Progenitor cell of endocrine pancreas (in vitro differentiated cells): ENCODE measurements at places on chromosomes 4 and X. TPM values are rescaled to one million over a fixed set of nuclear protein-coding genes. Genes with fewer than 3 reads are reported as not detected.

Gene PCSK1N
- total RNA-seq = 55.4 and 58.3 TPM in 2 replicates

Gene LIN54
- 19.3 and 19.6 TPM in 2 replicates for total RNA-seq

- no peak for DNase-seq
- H3K36me3 ChIP-seq = no peaks in the 10 kb centered on the region
- peaks cover 4% of the 10 kb centered on the region for H3K4me1 ChIP-seq
- H3K4me3 ChIP-seq = no peak overlapping the region
- H3K27me3 ChIP-seq = no peaks in the 10 kb centered on the region
Observed at GRCh38 chrX:27307546-27307945, 155.6 kb downstream of the PPP4R3C start.

GRCh38 chr4:36152735-36153134 is 91.6 kb downstream of the ARAP2 start:
- H3K4me1 ChIP-seq = peaks cover 2% of the 10 kb centered on the region
- DNase-seq = no peak
- no peaks in the 10 kb centered on the region for H3K27me3 ChIP-seq
- H3K36me3 ChIP-seq = no peaks in the 10 kb centered on the region
- H3K4me3 ChIP-seq = no peak overlapping the region

DNA sequence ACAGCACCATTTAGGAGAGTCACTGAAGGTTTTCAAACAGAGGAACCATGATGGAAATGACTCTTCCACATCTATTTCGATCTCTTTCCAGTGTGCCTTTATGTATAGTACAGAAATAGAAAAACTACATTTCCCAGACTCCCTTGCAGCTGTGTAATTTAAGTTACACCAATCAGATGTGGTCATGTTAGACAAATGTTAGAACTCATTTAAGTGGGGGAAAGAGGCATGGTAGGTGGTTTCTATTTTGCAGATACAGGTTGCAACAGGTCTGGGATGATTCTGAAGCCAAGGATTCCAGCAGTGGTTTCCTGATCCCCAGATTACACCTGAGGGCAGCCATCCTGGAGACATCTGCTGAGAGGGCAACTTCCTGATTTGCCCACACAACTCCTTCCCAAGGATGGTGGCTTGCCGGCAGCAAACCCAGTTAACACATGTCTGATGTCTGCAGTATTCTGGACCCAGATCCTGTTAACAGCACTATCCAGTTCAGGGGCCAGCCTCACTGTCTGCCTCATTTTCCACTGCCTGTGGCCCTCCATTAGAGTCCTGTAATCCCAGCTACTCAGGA is 38.7 kb upstream of the PDK3 start:
- peaks cover 2% of the 10 kb centered on the region for H3K4me1 ChIP-seq
- H3K36me3 ChIP-seq = no peaks in the 10 kb centered on the region
- H3K27ac ChIP-seq = no peak overlapping the region
- DNase-seq = no peak
- no peaks in the 10 kb centered on the region for H3K27me3 ChIP-seq

Gene SLC10A3
- 10.4 and 10.9 TPM in 2 replicates for total RNA-seq

Gene PJA1
- total RNA-seq = 34.2 and 35.7 TPM in 2 replicates
